ENCODE measurements at places on chromosomes 6 and 20.

DNA sequence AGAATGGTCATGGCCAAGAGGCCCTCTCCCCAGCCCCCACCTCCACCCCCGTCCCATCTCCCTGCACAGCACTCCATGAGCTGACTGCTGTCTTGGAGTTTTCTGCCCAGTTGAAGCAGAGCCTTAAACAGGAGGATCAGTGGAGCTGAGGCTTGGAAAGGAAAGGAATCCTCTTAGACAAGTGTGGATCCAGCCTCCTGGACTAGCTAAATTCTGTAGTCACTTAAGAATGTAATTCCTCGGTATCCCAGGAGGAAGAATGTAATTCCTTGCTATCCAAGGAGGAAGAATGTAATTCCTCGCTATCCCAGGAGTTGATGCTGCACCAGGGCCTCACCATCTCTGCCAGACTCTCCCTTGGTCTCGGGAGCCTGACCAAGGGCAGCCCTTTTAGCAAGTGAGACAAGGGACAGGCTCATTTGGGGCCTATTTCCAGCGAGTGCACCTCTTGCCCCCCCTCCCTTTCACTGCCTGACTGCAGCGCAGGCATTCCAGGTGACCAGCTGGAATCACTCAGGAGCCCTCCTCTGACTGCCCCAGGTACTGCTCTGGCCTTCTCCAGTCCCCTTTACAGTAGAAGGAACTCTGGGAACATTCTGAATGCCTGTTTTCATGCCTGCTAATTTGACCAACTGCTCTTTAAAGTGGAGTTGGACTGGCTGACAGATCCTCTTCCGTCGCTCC is 76.2 kb downstream of the TCP11 start:
- DNase-seq, result no peak

- DNase-seq, result no peak
These were observed 29.9 kb downstream of the HIVEP2 start for GRCh38 chr6:142914937-142915697.

DNA sequence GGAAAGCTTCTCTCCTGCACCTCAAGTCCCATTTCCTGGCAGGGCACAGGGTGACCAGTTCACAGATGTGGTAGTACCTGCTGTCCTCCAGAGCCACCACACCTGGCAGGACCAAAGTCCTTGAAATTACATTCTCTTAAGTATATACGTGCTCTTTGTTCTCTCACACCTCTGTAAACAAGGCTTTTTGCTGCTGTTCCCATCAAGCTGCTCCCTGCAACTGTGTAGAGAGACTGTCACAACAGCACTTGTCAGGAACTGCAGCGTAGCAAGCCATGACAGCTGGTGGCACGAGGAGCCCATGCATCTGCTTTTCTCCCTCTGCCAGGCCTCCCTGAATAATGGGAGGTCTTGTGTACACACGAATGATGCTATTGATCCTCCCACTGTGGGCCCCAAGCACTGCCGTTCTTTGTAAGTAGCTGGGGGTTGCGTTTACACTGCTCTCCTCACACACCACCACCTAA is 431.8 kb downstream of the CD83 start:
- DNase-seq, result no peak

- no peak for DNase-seq
These were observed 35.8 kb upstream of the BHLHE23 start for GRCh38 chr20:63042448-63043071.

- DNase-seq, result no peak
These were observed 336.9 kb upstream of the RSPO3 start for GRCh38 chr6:126781582-126781981.

GRCh38 chr20:8963330-8963729 is 105.6 kb upstream of the PLCB4 start:
- DNase-seq, result no peak

GRCh38 chr6:7390226-7390878 is 744 bp downstream of the RIOK1 start:
- no peak for DNase-seq

DNA sequence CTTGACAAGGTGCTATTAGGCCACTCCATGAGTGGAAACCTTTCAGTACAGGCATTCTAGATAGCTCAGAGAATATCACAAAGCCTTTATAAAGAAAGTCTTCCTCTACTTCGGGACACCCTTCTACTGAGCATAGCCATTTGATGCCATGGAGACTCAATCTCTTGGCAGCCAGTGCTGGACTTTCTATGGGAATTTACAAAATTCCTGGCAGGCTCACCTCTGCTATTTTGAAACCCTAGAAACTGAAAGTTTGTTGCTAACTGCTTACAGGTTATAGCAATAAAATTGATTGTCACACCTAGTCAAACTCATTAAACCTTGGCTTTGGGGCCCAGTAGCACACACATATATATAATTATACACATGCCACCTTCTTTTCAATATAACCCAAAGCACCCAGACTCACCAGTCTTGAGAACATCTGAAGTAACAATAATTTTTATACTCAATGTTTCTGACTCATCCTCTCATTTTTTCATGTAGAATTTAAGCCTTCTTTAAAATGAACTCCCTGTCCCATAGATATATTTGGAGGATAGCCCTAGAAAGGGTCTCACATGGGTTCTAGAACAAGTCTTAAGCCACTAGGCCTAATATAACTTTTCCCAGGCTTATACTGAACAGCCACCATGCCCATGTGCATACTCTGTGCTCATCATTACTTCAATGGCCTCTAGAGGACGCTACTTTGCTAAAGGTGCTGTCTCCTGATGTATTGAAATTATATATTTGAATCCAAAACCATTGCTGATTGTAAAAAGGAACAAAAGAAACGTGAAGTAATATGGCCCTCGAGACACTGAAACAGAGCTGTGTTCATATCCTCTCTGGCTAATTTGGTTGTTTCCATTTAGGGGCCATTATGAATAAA is 368.1 kb upstream of the MARCKS start:
- DNase-seq, result no peak

GRCh38 chr20:25283221-25283951 is 35.5 kb downstream of the PYGB start:
- no peak for DNase-seq
